ENCODE measurements at places on chromosomes 12 and 14.

DNA sequence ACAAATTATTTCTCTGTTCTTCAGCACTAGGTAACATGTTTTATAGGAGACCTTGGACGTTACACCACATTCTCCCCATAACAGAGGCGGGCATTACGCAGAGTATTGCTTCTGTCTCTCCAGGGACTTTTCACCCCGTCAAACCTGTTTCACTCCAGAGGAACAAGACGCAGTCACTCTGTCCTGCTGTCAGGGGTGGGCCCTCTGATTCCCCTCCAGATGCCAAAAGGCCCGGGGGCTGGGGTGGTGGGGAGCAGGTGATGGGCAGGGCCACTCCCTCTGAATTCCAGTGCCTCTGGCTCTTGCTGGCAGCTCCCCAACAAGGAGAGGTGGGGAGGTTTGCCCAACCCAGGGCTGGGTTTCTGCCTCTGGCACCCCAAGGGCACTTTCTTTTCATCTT is 71.9 kb downstream of the NTF3 start:
- peak; percentile 57 for DNase-seq
- H3K4me3 ChIP-seq, result no peak overlapping the region
- H3K4me1 ChIP-seq, result no peaks in the 10 kb centered on the region
- H3K27me3 ChIP-seq, result no peaks in the 10 kb centered on the region

DNA sequence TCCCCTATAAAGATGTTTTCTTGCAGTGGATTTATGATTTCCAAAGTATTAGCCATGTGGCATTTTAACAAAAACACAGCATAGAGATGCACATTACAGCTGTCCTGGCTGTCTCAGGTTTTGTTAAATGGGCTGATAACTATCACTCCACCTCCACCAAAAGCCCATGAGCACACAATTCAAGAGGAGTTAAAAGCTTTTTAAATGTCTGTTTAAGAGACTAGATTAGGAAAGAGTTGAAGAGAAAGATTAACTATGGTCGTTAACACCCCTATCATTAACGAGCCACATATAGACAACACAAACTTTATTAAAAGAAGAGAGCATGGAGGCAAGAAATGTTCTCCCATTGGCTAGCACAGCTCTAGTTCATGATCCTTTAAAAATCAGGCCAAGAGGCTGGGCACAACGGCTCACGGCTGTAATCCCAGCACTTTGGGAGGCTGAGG is 14.5 kb downstream of the CBX5 start:
- DNase-seq, result no peak
- no peak overlapping the region for H3K27ac ChIP-seq
- H3K36me3 ChIP-seq, result no peaks in the 10 kb centered on the region
- no peaks in the 10 kb centered on the region for H3K27me3 ChIP-seq
- H3K4me3 ChIP-seq, result no peak overlapping the region
- H3K4me1 ChIP-seq, result no peaks in the 10 kb centered on the region

DNA sequence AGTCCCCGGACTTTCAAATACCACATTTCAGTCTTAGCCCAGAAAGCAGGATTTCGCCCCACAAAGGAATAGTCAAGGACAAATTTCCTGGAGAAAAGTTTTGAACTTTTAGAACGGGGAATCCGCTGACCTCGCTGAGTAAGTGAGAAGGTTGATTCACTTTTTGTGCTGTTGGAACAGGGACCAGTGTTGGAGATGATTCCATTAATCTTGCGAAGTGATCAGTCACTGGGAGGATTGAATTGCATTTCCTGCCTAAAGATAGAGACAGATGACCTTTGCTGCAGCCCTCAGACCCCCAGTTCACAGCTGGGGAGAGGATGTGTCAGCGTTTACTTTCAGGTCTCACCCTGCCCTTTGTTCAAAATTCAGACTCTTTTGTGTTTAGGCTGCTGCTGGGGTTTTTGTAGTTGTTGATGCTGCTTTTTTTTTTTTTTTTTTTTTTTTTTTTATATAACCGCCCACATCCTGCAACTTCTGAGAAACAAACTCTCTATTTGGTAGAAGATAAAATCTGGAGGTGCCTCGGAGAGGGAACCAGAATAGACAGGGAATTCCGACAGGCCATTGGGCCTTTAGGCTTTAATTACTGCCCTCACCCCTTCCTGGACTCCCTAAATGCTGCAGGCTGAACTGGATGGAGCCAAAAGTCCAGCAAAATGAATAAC is 9.8 kb upstream of the KDM2B start:
- peak overlapping the region; percentile 53 for H3K4me3 ChIP-seq
- H3K27me3 ChIP-seq, result no peaks in the 10 kb centered on the region
- peak overlapping the region; percentile 90 for H3K27ac ChIP-seq
- no peak for DNase-seq

DNA sequence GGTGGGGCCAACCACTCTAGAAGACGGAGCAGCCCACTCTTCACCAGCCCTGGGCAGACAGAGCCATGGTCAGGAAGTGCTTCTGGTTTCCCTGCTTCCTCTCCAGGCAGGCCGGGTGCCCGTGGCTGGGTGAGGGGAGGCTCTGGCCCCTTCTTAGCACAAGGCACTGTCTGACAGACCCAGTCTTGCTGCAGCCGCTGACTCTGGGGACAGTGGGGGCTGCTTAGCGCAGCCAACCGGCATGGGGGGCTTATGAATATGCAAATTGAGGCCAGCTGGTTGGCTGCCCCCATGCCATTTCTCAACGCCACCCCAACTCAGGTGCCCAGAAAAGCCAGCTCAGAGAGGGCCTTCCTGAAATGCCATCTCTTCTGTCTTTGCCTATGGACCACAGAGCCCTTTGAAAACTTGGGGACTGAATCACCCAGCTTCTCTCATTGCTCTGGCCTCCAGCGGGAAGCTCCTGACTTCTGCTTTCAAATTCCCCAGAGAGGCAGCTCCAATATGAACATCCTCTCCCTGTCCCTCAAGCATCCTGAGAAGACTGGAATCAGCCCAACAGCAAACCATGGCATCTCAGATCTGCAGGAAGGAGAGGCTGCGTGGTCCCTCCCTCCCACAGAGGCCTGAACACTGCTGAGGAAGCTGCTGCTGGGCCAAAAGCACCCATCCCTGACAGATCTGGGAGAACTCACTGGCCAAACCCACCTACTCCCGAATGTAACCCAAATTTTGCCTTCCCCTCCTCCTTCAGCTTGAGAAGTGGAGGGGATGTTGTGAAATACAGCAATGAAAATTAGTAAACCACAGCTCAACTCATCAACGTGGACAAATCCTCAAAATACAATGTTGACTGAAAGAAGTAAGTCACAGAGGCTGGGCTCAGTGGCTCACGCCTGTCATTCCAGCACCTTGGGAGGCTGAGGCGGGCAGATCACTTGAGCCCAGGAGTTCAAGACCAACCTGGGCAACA is at the start of gene PROX2:
PROX2 (minus strand) TSS at position 205 of the 973 bp plus-strand sequence. CDS start 12,311 bp downstream, outside the sequence.
- H3K27ac ChIP-seq, result no peak within 1 kb of the TSS
- H3K27me3 ChIP-seq, result no peaks in the 10 kb centered on the region
- no peak within 1 kb of the TSS for H3K4me3 ChIP-seq
- H3K36me3 ChIP-seq, result no peaks in the 10 kb centered on the region

DNA sequence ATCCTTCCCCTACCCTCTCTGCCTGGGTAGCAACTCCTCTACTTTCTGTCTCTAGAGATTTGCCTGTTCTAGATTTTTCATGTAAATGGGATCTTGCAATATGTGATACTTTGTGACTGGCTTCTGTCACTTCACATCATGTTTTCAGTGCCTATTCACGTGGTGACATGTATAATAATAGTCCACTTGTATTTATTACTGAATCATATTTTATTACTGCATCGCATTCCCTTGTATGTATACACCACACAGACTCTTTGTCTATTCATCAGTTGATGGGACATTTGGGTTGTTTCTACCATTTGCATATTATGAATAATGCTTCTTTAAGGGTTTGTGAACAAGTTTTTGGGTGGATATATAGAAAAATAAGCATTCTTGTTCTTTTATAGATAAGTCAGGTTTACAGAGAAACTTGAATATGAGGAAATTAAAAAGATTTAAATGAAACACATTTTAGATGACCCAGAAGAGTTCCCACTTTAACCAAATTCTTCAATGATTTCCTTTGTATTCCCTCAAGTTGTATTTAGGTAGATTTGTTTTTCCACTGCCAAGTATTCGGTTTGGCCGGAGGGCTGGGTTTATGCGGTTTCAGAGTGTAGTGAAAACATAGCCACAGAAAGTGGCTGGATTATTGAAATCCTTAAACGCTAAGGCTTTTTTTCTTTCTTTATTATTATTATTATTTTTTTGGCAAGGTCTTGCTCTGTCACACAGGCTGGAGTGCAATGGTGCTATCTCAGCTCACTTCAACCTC is 178.7 kb upstream of the TMTC1 start:
- no peak overlapping the region for H3K4me3 ChIP-seq
- no peaks in the 10 kb centered on the region for H3K4me1 ChIP-seq
- no peak overlapping the region for H3K27ac ChIP-seq

DNA sequence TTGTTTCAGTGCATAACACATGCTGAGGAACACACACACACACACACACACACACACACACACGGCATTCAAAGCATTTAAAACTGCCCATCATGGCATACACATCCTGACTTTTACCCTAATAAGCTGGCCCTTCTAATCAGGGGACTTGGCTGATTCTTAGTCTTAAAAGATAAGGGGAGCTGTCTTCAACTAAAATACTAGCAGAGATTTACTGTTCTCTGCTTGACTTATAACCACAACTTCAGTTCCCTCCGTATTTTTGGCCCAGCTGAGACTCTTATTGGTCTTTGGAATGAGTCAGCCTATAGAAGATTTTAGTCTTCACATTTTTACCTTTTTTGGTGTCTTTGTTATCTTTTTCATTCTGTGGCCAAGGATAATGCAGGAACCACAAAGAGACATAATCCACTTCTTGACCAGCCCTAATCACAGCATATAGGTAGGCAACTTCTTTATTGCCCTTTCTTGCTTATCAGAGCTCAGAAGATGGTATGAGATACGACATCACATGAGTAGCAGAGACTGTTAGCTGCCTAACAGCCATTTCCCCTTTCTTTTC is 25.1 kb upstream of the SLC8A3 start:
- H3K27ac ChIP-seq, result no peak overlapping the region
- H3K27me3 ChIP-seq, result no peaks in the 10 kb centered on the region
- H3K4me3 ChIP-seq, result no peak overlapping the region
- no peaks in the 10 kb centered on the region for H3K4me1 ChIP-seq

DNA sequence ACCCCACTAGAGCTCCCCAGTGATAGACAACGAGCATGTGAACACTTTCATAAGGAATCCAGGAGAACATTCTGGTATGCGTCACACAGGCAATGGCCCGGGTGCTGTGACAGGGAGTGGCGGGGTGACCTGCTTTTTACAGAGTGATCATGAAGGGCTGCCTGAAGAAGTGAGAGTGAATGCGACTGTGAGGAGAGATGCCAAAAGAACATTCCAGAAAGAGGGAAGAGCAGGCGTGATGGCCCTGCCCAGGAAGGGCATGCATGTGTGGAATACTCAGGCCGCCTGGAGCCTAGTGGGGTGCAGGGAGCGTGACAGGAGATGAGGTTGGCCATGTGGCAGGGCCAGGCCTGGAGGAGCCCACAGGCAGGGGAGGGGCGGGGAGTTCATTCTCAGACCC is 53.8 kb downstream of the FZD10 start:
- H3K27me3 ChIP-seq, result no peaks in the 10 kb centered on the region
- no peak overlapping the region for H3K27ac ChIP-seq

GRCh38 chr14:50736932-50737419 is 68.9 kb upstream of the SAV1 start:
- no peak overlapping the region for H3K4me3 ChIP-seq
- H3K4me1 ChIP-seq, result peaks cover 5% of the 10 kb centered on the region
- no peak for DNase-seq
- H3K27ac ChIP-seq, result peak overlapping the region; percentile 49
- H3K36me3 ChIP-seq, result no peaks in the 10 kb centered on the region

- no peak overlapping the region for H3K4me3 ChIP-seq
- no peaks in the 10 kb centered on the region for H3K36me3 ChIP-seq
- H3K27me3 ChIP-seq, result no peaks in the 10 kb centered on the region
- no peak overlapping the region for H3K27ac ChIP-seq
Measured at GRCh38 chr14:22178333-22178839, 410.6 kb downstream of the DAD1 start.

DNA sequence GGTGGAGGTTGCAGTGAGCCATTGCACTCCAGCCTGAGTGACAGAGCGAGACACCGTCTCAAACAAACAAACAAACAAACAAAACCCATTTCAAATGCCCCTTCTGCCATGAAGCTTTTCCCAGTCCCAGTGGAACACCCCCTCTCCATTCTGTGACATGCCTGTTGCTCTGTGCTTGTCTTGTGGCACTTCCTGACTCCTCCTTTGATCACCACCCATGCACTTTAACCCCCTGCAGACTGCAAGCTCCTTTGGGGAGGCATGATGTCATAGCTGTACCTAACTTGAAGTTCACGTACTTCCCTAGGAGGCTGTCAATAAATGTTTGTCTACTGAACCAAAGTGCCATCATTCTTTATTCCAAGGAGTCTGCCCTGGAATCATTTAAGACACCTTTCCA is 64.7 kb downstream of the TMCC3 start:
- H3K4me1 ChIP-seq, result no peaks in the 10 kb centered on the region
- no peaks in the 10 kb centered on the region for H3K27me3 ChIP-seq
- H3K36me3 ChIP-seq, result no peaks in the 10 kb centered on the region
- no peak overlapping the region for H3K27ac ChIP-seq
- no peak overlapping the region for H3K4me3 ChIP-seq
- no peak for DNase-seq

- H3K4me3 ChIP-seq, result no peak overlapping the region
- no peak for DNase-seq
- no peaks in the 10 kb centered on the region for H3K4me1 ChIP-seq
- H3K27me3 ChIP-seq, result no peaks in the 10 kb centered on the region
- H3K36me3 ChIP-seq, result no peaks in the 10 kb centered on the region
- no peak overlapping the region for H3K27ac ChIP-seq
Measured at GRCh38 chr12:16766736-16767135, 160.8 kb upstream of the LMO3 start.

GRCh38 chr14:100604709-100605108 is 17.5 kb upstream of the BEGAIN start:
- DNase-seq, result no peak
- H3K36me3 ChIP-seq, result no peaks in the 10 kb centered on the region
- H3K27me3 ChIP-seq, result no peaks in the 10 kb centered on the region
- no peak overlapping the region for H3K27ac ChIP-seq
- no peaks in the 10 kb centered on the region for H3K4me1 ChIP-seq

DNA sequence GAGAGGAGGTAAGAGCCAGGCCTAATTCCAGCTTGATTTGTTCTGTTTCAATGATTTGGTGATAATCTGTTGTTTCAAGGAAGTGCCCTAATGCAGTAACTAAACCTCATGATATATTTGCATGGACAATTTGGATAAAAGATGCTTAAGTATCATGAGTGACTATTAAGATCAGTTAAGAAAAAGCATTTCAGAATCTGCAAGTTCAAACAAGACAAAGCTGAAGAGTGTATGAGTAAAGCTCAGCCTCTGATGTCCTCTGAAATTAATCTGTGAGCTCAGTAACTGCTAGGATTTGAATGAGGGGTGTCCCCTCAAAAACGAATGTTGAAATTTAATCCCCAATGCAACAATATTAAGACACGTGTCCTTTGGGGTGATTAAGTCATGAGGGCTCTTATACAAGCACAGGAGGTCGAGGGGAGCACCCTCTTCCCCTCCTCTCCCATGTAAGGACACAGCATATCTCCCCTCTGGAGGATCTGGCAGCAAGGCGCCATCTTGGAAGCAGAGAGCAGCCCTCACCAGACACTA is 949.2 kb downstream of the GALC start:
- H3K4me1 ChIP-seq, result no peaks in the 10 kb centered on the region
- no peak for DNase-seq
- H3K27ac ChIP-seq, result no peak overlapping the region
- no peaks in the 10 kb centered on the region for H3K36me3 ChIP-seq
- H3K27me3 ChIP-seq, result no peaks in the 10 kb centered on the region

Data from breast epithelium (tissue), 4 donors.